ENCODE measurements at places on chromosomes 13 and 19.

- peak; percentile 89 for DNase-seq
Measured at GRCh38 chr19:1875646-1876495, 9.4 kb downstream of the ABHD17A start.

DNA sequence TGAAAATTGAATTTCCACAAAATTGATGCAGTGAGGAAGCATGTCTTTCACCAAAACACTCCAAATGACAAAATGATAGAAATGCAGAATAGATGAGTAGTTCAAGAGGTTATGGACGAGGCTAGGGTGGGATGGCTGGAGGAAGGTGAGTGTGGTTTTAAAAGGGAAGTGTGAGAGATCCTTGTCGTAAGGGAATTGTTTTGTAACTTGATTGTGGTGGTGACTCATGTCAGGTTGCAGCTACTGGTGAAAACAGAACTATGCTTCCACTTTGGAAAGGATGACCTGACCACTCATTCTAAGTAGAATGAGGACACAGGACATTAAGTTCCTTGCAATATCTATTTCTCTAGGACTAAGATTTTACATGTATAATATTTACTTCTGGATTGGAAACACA is 345.7 kb downstream of the MTUS2 start:
- peak; percentile 0 for DNase-seq

- no peak for DNase-seq
Measured at GRCh38 chr19:6687114-6687513, 17.2 kb upstream of the TNFSF14 start.

DNA sequence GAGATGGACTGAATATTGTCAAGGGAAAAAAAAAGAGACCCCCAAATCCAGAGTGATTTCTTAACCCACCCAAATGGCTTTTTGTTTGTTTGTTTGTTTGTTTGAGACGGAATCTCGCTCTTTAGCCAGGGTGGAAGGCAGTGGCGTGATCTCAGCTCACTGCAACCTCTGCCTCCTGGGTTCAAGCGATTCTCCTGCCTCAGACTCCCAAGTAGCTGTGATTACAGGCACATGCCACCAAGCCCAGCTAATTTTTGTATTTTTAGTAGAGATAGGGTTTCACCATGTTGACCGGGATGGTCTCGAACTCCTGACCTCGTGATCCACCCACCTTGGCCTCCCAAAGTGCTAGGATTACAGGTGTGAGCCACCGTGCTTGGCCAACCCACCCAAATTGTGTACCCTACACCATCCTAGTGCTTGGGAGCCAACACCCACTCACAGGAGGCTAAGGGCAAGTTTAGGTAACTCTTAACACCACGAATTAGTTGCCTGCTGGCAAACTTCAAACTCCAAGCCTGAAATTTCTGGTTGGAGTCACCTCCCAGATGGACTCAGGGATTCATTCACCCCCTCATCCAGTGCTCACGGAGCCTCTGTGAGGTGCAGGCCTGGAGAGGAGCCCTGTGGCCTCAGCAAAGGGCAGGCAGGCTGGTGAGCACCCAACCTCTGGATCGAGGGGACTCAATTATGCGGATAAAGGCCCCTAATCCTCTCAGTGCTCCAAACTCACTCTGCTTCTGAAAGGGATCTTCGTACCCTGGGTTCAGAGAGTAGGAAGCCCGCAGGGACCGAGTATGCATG is 37.6 kb downstream of the ACTN4 start:
- no peak for DNase-seq

DNA sequence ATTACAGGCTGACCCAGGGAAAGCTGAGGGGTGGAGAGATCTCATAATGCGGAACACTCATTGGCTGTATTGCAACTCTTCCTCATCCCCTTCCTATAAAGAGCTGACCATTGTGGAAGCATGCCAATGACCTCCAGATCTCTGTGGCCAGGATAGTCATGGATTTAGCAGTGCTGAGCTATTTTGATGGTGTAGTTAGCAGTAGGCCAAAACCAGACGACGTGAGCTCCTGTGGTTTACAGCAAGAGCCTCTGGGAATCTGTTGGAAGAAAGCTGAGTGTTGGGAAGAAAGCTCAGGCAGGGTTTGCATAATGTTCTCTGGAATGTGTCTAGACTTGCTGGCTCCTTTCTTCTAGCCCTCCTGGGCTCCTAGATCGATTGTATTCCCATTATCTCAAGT is 187.5 kb upstream of the GPC6 start:
- DNase-seq: no peak

GRCh38 chr13:74246487-74246886 is 112.3 kb upstream of the KLF12 start:
- DNase-seq: no peak

GRCh38 chr19:11495481-11495880 is 10.2 kb downstream of the ZNF653 start:
- no peak for DNase-seq

GRCh38 chr13:107124129-107124718 is 556.3 kb upstream of the ARGLU1 start:
- peak; percentile 30 for DNase-seq

DNA sequence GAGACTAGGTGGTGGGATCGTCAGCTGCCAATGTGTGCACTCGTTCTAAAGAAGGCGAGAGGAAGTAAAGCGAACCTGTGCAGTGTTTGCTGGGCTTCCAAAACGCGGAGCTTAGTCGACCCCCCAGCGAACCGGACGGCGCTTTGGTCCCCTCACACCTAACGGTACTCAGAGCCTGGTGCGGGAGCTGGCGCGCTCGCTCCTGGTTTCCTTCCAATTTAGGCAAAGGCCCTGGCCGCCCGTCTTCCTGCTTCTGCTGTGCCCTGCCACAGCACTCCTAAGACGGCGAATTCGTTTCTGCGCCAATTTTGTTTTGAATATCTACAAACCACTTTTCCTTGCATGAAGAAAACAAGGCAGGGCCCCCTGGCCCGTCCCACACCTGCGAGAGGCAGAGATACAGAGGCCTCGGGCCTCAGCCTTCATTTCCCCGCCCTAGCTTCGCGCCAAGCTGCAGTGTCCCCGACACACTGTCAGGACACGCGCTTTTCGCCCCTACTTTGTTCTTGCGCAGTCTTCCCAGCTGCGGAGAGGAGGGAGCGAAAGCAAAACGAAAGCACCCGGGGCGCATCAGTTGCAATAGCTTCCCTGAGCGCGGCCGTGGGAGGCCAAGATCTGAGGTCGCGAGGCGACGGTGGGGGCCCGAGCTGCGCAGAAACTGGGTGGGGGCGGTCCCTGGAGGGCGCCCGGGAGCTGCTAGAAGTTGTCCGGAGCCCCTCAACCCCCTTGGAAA is 111.9 kb downstream of the KCNRG start:
- peak; percentile 89 for DNase-seq

GRCh38 chr13:76164290-76164689 is 528.2 kb downstream of the LMO7 start:
- no peak for DNase-seq

- DNase-seq: peak; percentile 84
Measured at GRCh38 chr13:33353210-33353609, 67.7 kb upstream of the STARD13 start.

GRCh38 chr13:31038834-31039552 is 106.5 kb downstream of the TEX26 start:
- peak; percentile 83 for DNase-seq

GRCh38 chr13:101695870-101696516 is 243.5 kb downstream of the ITGBL1 start:
- DNase-seq: no peak

GRCh38 chr13:78593652-78594455 is 9.5 kb downstream of the POU4F1 start:
- DNase-seq: peak; percentile 39

GRCh38 chr19:56838909-56839651 is 1.4 kb downstream of the PEG3 start:
- peak; percentile 99 for DNase-seq

DNA sequence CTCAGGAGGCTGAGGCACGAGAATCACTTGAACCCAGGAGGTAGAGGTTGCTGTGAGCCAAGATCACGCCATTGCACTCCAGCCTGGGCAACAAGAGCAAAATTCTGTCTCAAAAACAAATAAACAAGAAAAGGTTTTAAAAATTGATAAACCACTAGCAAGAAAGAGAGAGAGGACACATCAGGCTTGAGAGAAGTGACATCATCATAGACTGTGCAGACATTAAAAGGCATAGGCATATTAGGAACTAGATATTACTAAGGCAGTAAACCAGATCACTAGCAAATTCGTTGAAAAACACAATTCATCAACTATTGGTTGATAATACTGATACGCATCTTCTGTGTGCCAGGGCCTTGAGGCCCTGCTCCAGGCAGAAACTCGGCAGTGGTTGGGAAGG is 7.7 kb downstream of the A1BG start:
- no peak for DNase-seq

DNA sequence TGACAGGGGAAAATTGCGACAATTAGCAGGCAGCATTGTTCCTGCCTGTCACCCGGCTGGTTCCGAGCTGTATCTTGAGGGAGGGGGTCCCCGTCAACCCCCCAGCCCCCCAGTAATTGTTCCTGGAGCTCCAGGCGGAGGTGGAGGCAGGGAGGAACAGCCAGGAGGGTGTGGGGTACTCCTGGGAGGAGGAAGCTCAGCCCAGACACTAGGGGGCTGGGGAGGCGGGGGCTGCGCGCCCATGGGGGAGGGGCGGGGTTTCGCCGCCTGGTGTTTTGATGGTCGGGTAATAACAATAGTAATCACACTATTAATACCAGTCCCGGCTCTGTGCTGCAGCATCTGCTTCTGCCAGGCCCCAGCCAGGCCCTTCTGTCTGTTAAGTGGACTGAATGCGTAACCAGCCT is 8.6 kb downstream of the NPAS1 start:
- peak; percentile 21 for DNase-seq

GRCh38 chr13:104571161-104571892 is 1505.1 kb upstream of the SLC10A2 start:
- DNase-seq: peak; percentile 48

DNA sequence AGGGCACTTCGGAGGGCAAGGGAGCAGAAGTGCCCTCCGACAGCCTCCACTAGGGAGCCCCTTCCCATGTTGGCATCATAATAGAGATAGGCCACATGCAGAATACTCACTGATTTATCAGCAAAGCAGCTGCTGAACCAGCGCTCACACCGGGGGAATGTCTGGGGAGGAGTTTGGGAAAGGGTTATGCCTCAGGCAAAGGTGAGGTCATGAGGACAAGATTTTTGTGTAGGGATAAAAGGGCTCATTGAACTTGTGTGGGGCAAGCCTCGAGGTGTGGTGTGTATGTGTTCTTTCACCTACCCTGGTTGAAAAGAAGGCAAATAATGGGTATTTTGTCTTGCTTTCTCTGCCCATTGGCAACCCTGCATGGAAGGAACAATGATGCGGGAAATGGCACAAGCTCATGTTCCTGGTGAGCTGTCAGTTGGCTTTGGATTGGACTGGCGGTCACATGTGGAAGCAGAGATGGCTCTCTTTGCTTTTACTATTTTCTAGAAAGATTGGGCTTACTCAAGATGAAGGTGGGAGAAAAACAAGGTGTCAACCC is 39.1 kb upstream of the SLC7A9 start:
- DNase-seq: no peak

DNA sequence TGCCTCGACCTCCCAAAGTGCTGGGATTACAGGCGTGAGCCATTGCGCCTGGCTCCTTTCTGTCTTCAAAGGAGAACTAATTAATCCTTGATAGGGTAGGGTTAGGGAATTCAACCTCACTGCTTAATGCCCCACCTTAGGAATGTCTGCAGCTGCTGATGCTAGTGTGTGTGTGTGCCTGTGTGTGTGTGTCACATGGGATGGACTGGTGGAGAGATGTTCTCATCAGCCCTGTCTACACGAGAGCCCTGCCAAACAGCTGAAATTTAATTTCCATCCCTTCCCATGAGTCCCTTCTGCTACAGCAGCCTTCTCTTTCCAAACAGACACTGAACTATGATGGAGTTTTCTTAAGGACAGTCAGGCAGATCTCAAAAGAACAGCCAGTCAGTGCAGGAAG is 46.5 kb upstream of the CLDN10 start:
- no peak for DNase-seq

GRCh38 chr19:48274173-48274572 is 4.3 kb downstream of the ZNF114 start:
- DNase-seq: no peak

DNA sequence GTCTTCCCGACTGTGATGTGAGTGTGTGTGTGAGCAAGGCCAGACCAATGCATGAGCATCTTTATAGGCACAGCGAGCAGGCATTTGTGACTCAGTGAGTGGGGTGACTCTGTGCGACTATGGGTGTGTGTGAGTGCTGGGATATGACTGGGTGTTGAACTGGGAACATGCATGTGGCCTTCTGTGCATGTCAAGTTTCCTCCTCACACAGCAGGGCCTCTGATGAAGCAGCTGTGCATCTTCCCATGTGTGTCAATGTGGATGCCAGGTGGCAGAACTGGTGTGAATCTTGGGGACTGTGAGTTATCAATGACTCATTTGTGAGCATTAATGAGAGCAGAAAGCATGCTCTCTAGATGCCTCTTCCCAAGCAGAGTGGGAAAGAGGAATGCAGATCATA is 12.1 kb upstream of the LGALS14 start:
- DNase-seq: peak; percentile 55

DNA sequence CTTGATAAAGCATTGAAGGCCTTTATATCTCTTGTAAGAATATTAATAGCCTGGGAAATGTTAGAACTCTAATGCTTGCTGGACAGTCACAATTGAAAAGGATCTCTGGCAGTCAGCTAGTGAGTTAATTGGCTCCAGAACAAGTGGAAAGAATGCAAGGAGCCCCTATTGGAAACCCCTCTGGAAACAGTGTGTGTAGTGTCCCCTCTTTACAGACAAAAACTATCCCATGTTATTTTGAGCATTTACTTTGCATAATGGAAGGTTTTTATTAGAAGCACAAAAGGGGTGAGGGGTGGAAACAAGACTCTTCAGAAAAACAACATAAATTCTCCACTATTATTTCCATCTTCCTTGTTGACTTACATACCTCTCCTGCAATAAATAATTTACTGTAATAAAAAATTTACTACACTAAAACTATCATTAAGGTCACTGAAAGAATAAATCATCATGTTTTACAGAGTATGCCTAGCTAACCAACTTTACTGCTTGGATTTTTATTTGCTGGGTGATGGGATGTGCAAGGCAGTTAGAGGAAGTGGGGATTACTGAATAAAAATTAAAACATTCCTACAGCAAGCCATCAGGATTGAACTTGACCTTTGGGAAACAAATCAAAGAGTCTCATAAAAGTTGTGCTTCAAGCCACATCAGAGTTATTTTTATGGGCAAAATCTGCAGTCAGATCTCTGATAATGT is 610.4 kb downstream of the TBC1D4 start:
- no peak for DNase-seq

GRCh38 chr13:73687929-73688328 is 446.3 kb downstream of the KLF12 start:
- no peak for DNase-seq

GRCh38 chr13:103557878-103558277 is 491.7 kb upstream of the SLC10A2 start:
- DNase-seq: no peak

Data from common myeloid progenitor, CD34-positive (primary cell).